Parietal lobe (tissue), 2 donors: ENCODE measurements at places on chromosomes 1 and 21. TPM values are rescaled to one million over a fixed set of nuclear protein-coding genes. Genes with fewer than 3 reads are reported as not detected.

Gene USH2A
- total RNA-seq: 0.31 TPM

Gene GSTM5
- total RNA-seq: 4.7 TPM

Gene DNAJC16
- total RNA-seq: 21.9 TPM

Gene NHLH2
- 1.9 TPM for total RNA-seq

Gene ATP1A4
- 0.31 TPM for total RNA-seq

Gene SPRR1B
- not detected for total RNA-seq

Gene BTG3
- 24.1 TPM for total RNA-seq

Gene OLFM3
- total RNA-seq: 18.5 TPM

Gene PODN
- 0.94 TPM for total RNA-seq

Gene CD52
- total RNA-seq: not detected

Gene HES4
- 24.7 TPM for total RNA-seq

Gene OR6K3
- not detected for total RNA-seq

Gene SLC35F3
- 1.9 TPM for total RNA-seq
